ENCODE measurements at places on chromosomes 7 and 10.

DNA sequence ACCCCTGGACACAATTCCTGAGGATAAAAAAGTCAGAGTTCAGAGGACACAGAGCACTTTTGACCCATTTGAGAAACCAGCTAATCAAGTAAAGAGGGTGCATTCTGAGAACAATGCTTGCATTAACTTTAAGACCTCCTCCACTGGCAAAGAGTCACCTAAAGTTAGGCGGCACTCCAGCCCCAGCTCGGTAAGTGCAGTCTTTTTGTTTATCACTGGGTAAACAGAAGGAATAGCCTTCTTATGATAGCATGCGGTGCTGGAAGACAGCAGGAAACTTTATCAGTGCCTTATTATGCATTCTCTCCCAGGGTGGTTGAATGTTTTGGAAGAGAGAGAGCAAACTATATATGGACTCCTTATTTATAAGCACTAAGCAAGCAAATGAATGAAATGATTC lies 130.5 kb downstream of the CDK14 start:
- DNase-seq = no peak

GRCh38 chr10:11397077-11397965 lies 214.1 kb downstream of the USP6NL start:
- DNase-seq = no peak

- no peak for DNase-seq
These were observed 95.4 kb downstream of the TCF7L2 start for GRCh38 chr10:113045147-113046055.

DNA sequence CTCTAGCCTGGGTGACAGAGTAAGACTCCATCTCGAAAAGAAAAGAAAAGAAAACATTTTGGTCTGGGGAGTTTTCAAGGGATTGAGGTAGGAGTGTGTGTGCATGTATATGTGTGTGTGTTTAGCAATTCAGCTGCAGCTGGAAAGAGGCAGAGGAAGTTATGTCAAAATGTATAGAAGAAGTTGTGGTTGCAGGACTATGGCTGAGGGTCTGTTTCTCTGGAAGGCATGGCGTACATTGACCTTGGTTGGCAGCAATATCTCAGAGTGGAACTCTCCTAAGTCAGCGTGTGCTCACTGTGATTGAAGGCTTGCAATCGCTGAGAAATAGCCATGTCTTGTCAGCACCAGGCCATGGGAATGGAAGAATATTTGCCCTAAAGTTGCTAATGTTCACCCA lies 28.6 kb upstream of the RHBDD2 start:
- DNase-seq = no peak

GRCh38 chr10:14549496-14549895 lies 218.8 kb upstream of the FRMD4A start:
- no peak for DNase-seq

- no peak for DNase-seq
These were observed 16.9 kb downstream of the TCAF1 start for GRCh38 chr7:143884969-143885559.

All from stimulated activated CD4-positive, alpha-beta T cell treated with anti-CD3 and anti-CD28 coated beads, Interleukin-12 subunit alpha, Interleukin-12 subunit beta, amount 100 ng/mL, for 48 hours (primary cell).